ENCODE measurements at places on chromosomes 16 and 17.

DNA sequence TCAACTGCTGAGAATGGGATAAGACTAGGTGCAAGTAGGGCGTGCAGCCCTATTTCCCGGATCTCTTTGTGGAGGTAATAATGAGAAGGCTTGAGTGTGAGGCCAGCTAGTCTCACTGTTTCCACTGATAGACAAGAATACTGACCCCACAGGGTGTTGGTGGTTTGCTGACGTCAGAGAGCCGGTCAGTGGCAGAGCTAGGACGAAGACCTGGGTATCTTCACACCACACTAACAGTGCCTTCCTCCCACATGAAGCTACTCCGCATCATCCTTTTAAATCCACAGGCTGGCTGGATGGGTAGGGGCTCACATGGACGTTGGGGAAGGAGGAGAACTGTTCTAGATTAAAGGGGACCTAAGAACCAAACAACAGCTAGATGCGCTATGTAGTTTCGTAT, 68.0 kb downstream of the ZFHX3 start:
- no peak for DNase-seq

DNA sequence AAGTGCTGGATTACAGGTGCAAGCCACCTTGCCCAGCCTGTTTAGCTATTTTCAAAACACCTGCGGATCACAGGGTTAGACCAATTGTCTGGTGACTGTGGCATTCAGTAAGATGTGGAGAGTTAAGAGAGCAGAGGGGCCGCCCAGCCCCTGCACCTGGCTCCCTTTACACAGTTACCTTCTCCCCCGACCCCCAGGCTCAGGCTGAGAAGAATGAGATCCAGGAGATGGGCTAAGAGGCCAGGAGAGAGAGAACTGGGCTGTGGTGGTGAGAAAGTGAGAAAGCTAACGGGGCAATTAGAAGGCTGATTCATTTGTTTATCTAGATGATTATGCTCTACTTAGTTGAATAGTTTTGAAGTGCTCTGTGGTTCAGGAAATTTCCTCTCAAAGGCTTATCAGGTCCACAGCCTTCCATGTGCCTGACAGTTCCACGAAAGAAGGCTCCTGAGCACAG, 67.8 kb upstream of the AXIN2 start:
- DNase-seq = no peak

DNA sequence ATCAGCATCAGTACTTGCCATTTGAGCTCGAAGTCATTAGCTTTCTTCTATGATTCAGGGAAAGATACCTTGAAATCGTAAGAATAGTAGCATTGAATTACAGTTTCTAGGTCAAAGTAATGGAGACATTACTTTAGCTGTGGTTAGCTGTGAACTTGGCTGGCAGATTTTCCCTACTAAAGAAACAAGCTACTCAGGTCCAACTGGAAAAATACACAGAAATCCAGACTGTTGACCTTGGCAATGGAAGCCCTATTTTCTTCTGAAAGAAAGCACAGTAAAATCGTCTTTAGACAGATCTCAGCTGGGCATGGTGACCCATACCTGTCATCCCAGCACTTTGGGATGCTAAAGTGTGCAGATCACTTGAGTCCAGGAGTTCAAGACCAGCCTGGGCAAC, 13.4 kb upstream of the DNAJA2 start:
- DNase-seq = no peak

DNA sequence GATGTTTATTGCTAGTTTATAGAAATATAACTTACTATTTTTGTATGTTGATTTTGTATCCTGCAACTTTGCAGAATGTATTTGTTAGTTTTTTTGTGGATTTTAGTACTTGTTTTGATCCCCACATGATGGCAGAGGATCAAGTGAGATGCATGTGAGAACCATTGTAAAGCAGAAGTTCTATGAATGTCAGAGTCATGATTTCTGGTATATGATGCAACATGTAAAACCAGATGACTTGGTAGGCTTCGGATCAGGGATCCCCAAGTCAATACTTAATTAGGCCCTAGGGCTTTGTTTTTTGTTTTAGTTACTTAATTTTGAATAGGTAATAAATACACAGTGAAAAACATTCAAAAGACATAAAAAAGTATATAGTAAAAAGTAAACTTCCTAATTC, 45.8 kb downstream of the ESRP2 start:
- DNase-seq = no peak

DNA sequence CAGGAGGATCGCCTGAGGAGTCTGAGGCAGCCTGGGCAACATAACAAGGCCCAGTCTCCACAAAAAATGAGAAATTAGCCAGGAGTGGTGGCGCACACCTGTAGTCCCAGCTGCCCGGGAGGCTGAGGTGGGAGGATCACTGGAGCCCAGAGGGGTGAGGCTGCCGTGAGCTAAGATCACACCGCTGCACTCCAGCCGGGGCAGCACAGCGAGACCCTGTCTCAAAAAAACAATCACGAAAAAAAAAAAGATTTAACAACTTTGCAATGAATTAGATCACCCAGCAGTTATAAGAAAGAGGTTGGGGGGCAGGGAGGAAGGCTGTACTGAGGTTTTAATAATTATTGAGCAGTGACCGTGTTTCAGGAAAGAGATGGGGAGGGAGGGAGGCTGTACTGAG, 49.4 kb downstream of the RPH3AL start:
- DNase-seq = no peak
